ENCODE measurements at places on chromosomes 6 and 20.

DNA sequence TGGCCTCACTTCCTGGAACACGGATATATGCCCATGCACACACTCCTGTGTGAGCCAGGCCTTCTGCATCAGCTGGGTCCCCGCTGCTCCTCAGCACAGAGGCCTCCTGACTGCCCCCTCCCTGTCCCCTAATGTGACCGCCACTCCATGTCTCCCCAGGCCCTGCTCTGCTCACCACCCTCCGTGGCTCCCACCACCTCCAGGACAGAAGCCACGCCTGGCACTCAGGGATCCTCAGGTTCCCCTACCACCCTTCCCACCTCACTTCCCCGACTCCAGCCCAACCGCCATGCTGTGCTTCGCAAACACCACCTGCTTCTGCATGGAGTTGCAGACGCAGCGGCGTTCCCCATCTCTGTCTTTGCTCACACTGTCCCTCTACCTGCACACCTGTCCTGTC, 4.3 kb upstream of the SRC start:
- no peak for DNase-seq

- DNase-seq, result no peak
These were observed 267.9 kb upstream of the SASH1 start for GRCh38 chr6:148074738-148075137.

DNA sequence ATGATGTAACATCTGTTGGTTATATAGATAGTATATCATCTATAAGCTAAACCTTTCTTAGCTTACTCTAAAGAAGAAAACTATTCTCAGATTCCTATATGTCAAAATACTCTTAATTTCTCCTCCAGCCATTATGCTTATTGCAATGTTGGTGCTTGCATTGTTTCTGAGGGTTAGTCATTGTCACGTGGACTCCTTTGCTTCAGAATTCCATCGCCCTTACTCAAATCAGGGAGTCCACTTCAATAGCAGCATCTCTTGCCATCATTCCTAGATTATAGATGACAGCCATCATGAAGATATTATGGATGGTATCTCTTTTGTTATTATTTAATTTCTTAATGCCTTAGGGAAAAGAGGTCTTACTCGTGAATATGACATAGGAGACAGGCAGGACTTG, 776.1 kb downstream of the TENT5A start:
- DNase-seq, result no peak

GRCh38 chr20:50569864-50570836, 60.0 kb downstream of the PTPN1 start:
- no peak for DNase-seq

GRCh38 chr6:90109141-90109540, 187.5 kb downstream of the BACH2 start:
- no peak for DNase-seq

DNA sequence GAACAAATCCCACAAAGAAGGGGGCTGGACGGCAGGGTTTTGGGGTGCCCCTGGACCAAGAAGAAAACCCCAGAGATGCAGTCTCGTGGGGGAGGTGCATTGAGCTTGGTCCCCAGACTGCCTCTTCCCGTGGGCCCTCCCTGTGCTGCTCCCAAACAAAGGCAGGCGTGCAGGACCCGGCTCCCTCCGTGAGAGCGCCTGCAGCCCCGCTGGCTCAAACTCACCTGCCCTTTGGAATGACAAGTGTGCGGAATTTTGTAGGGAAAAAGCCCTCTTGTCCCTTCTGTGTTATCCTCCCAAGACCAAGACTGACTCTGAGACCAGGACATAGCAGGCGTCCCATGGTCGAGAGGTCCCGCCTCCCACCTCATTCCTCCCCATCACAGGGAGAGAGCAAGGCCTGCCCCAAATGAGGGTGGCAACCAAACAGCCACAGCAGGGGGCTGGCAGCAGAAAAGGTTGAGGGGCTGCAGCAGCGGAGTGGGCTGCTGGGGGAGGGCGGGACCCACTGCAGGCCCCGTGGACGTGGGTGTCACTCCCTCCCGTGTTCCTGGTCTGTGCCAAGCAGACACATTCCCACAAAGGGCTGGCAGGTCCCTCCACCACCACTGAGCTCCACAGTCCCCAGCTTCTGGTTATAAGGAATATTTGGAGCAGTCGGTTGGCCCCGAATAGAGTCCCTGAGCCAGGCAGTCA, 5.6 kb upstream of the FRMD1 start:
- DNase-seq, result no peak

DNA sequence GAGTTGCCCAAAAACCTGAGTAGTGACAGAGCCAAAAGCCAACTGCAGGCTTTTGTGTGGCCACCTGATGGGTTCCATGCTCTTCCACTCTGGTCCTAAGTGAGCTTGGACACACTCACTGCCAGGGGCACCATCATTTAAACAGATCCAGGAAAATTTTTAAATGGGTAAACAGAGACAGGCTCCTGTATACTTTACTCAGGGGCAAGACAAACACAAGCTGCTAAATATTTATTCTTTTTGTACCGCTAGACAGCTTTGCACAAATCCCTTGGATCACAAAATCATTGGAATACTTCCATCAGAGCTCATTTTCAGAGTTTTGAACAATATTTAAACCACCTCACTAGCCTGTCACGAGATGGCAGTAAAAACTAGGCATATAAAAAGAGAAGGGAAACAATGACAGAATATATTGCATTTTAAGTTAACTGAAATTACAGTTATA, 31.4 kb downstream of the GCLC start:
- no peak for DNase-seq

- no peak for DNase-seq
These were observed 80.6 kb upstream of the PROKR2 start for GRCh38 chr20:5397393-5397792.

GRCh38 chr6:35609588-35609987, 79.1 kb downstream of the FKBP5 start:
- DNase-seq, result no peak

All from stimulated activated CD8-positive, alpha-beta memory T cell treated with anti-CD3 and anti-CD28 coated beads, Interleukin-4, amount 100 ng/mL, for 1 hour (primary cell).